Stimulated activated CD4-positive, alpha-beta T cell treated with anti-CD3 and anti-CD28 coated beads, Interleukin-15, amount 100 ng/mL, for 1 hour (primary cell): ENCODE measurements at places on chromosomes 6 and 20.

DNA sequence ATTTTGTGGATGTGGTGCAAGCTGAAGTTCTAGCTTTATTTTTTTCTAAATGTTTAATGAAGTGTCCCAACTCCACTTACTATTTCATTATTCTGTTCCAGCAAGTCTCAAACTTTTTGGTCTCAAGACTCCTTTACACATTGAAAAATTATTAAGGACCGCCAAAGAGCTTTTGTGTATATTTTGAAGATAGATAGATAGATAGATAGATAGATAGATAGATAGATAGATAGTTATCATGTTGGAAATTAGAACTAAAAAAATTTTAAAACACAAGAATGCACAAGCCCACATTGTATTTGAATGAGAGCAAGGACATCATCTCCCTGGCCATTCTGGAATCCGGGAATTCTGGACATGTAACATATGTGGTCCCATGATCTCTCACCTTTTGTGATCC is 181.2 kb upstream of the SNX9 start:
- no peak for DNase-seq

GRCh38 chr20:47330933-47331708 is 25.4 kb downstream of the ZMYND8 start:
- no peak for DNase-seq

GRCh38 chr20:4635781-4636180 is 85.9 kb upstream of the PRND start:
- no peak for DNase-seq

DNA sequence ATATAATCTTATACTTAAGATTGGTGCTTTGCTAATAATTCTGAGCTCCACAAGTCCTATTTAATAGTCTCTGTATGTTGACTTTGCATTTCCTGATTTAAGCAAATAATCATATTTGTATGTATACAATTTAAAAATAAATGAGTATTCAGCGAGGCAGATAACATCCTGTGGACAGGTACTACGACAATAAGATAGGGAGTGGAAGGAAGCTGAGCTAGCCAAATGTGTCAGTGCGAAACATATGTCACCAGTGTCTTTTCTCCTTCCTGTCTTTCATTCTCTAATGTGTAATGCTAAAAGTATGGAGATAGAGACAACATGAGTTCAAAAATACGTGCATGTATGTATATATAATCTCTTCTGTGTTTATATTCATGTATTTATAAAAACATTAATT is 359.6 kb upstream of the KCNQ5 start:
- no peak for DNase-seq

DNA sequence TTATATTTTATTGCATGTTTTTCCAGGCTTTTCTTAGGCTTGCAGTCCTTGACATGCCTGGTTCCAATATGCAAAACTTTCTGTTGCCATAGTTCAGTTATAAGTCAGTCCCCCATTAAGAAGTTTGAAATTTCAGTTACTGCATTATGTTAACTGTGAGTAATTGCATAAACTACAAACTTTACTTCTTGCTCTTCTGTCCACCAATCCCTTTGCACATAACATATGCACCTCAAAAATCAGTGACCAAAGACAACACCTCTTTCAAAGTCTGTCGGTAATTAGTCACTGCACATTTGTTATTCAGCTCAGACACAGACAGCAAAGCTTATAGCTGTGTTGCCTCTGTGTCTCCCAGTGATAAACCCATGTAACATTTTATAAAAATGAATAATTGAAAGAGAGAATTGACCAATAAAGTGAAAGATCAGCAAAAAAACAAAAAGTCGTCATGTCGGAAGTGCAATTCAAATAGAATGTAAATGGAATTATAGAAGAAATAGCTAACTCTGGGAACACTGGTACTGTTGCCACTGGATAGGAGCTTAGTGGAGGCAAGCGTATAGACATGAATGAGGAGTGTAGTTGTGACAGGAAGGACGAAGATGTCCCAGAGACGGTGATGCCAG is 50.3 kb upstream of the BTBD3 start:
- no peak for DNase-seq

GRCh38 chr6:52399511-52400312 is 20.4 kb upstream of the EFHC1 start:
- no peak for DNase-seq

GRCh38 chr6:126888727-126889725 is 229.4 kb upstream of the RSPO3 start:
- no peak for DNase-seq

DNA sequence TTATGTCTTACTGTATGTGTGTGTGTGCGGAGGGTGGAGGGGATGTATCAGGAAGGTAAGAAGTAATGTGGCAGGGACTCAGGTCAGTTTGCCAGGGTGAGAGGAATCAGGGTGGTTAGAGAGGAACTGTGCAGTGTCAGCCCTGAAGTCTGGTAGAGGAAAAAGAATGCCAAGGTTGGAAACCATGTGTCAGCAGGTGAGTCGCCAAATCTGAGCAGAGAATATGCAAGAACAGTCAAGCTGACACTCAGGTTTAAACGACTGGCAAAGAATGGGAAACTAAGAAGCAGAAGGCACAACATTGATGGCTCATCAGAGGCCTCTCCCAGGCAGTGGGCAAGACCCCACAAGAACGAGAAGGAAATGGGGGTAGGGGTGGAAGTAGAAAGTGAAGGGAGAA is 107.5 kb upstream of the TBX18 start:
- DNase-seq: no peak
